Inflammatory macrophage (primary cell): ENCODE measurements at places on chromosomes 1 and 21.

DNA sequence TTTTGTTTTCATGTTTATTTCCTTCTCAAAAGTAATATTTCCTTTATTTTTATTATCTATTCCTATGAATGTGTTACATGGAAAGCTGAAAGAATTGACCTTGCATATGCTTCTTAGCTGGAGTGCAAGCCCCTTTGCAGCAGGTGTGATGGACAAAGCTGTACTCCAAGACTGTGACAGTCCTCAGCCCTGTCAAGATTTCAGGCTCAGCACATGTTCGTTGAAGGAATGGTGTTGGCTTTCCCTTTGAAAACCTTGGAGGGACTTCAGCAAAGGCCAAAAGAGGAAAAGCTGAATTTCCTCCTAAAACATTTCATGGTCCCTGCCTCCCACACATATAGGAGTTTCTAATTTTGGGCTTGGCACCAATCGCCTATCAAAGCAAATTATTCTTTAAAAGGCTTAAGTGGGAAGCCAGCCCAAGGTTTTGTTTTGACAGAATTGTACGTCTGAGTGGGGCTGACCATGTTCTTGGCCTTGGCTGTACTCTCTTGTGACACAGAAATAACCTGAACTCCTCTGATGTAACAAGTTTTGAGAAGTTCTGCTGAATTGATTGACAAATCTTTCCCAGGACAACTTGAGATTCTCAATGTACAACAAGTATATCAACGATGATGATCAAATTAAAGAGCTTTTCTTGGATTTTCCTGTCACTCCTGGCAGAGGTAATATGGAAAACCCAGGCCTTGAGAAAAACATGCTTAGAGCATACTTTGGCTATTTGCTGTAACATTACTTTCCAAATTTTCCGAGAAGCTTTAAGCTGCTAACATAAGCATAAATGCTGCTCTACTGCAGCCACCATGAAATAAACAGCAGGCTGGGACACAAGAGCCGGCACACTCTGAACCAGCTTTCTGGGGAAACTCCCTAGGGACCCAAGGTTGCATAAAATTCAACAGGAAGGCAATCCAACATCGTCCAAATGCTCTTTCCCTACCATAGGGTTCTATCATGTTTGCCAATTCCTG lies 135.7 kb upstream of the ZNF648 start:
- peak; percentile 64 for DNase-seq

DNA sequence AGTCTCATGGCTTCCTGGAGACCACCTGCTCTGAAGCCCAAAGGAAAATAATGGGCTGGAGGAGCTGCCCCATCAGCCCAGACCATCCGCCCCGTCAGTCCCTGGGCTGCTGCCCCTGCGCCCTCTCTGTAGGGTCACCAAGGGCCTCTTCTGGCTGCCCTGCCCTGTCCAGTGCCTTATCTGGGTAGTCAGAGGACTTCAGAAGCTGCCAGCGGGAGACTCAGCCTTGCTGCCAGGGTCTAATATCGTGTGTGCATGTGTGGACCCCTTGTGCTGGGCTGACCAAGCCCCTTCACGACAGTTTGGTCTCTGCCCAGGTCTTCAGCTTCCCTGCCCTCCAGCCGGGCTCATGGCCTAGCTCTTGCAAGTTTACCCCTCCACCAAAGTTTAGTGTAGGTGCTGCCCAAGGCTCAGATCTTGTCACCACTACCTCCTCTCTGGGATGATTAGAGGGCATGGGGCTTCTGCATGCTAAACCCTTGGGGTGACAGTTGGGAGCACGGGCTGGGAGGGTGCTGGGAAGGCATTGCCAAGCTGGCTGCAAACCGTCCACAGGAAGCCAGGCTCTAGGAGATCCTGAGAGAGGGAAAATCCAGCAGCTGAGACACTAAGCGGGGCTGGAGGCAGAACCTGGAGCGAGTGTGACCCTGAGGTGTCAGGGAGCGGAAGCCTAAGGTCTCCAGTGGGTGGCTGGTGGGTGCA lies 20.6 kb downstream of the NENF start:
- DNase-seq, result no peak

- no peak for DNase-seq
Observed at GRCh38 chr1:93937997-93938396, 28.8 kb upstream of the GCLM start.

DNA sequence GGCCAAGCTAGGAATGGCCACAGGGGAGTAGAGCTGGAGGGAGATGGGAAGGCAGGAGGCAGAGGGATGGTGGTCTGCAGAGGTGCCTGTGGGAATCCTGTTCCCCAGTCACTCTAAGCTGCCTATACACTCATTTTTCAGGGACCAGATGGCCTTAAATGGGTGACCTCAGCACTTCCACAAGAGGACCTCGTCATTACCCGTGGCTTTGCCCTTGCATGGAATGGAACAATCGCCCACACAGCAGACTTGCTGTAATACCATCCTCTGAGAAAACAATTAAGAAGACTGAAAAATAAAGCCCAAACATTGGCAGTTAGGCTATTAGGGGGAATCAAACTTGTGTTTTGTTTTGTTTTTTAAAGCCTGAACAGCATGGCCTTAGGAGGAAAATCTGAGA lies 12.9 kb upstream of the TNN start:
- peak; percentile 40 for DNase-seq

DNA sequence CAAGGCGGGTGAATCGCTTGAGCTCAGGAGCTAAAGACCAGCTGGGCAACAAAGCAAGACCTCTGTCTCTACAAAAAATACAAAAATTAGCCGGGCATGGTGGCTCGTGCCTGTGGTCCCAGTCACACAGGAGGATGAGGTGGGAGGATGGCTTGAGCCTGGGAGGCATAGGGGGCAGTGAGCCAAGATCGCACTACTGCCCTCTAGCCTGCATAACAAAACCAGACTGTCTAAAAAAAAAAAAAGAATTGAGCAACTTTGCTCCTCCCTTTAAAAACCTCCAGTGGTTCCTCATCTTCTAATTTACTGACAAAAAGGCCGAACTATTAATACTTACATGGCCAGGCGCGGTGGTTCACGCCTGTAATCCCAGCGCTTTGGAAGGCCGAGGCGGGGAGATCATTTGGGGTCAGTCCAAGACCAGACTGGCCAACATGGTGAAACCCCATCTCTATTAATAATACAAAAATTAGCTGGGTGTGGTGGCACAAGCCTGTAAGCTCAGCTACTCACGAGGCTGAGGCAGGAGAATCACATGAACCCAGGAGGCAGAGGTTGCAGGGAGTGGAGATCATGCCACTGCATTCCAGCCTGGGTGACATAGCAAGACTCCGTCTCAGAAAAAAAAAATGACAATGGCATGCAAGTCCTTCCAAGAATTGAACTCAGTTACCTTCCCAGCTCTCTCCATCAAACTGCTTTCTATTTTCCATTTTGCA lies 4.4 kb downstream of the ACBD3 start:
- DNase-seq, result peak; percentile 80

DNA sequence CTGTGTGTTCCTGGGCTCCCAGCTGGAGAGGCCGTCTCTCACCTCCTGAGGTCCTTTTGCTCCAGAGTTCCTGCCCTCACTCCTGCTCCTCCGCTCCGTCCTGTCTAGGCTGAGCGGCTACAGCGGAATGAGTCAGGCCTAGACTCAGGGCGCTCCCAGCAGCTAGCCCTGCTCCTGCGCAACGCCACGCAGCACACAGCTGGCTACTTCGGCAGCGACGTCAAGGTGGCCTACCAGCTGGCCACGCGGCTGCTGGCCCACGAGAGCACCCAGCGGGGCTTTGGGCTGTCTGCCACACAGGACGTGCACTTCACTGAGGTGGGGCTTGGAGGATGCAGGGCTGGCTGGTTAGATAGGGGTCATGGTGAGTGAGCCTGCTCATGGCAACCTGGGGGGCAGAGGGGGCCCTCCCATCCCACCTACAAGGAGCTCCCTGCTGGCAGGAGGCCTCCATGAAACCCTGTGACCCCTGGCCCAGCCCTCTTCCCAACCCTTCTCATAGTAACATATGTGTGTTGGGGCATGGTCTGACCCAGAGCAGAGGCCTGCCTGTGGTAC lies 15.1 kb downstream of the PSRC1 start:
- DNase-seq, result no peak

- DNase-seq, result peak; percentile 79
Observed at GRCh38 chr1:94602316-94602715, 60.8 kb upstream of the F3 start.

DNA sequence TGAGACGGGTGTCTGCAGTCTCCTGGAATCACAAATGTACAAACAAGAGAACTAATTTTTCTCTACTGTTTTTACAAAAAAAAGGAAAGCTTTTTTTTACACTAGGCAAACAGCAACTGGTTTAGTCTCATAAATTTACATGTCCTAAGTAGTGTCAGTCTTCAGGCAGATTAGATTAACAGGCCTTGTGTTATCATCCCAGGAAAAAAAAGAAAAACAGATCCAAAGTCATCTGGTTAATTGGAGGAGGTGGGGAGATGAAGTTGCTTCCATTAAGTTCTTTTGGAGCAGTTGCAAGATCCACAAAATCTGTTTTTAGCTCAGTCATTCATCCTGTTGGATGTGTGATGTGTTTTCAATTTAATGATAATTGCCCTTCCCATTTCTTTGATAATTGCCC lies 363.5 kb upstream of the ADGRL2 start:
- no peak for DNase-seq

- DNase-seq, result no peak
Observed at GRCh38 chr1:235270625-235271024, 57.4 kb downstream of the ARID4B start.

DNA sequence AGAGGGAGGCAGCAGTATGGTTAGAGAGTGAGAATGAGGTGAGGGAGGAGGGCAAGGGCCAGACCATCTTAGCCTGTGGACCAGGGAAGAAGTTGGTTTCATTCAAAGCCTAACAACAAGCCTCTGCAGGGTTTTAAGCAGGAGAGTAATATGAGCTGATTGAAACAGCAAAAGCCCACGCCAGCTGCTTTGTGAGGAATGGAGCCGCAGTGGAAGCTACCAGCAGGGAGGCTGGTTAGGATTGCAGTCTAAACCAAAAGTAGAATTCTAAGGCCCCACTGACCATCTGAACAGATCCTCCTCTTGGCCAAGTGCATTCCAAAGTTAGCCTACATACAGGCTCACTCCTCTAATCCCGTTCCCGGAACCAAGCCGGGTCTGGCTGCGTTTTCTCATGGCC lies 44.8 kb downstream of the OLFML3 start:
- DNase-seq, result no peak

GRCh38 chr1:56098946-56099345 lies 480.4 kb downstream of the PLPP3 start:
- no peak for DNase-seq

DNA sequence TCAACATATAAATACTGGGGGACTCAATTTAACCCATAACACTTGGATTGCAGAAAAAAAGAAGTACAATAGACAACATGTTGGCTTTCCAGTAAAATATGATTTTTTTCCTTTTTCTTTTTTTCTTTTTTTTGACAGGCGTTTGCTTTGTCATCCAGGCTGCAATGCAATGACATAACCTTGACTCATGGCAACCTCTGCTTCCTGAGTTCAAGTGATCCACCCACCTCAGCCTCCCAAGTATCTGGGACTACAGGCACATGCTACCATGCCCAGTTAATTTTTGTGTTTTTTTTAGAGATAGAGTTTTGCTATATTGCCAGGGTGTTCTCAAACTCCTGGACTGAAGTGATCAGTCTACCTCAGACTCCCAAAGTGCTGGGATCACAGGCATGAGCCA lies 1512.0 kb upstream of the PRMT6 start:
- no peak for DNase-seq

DNA sequence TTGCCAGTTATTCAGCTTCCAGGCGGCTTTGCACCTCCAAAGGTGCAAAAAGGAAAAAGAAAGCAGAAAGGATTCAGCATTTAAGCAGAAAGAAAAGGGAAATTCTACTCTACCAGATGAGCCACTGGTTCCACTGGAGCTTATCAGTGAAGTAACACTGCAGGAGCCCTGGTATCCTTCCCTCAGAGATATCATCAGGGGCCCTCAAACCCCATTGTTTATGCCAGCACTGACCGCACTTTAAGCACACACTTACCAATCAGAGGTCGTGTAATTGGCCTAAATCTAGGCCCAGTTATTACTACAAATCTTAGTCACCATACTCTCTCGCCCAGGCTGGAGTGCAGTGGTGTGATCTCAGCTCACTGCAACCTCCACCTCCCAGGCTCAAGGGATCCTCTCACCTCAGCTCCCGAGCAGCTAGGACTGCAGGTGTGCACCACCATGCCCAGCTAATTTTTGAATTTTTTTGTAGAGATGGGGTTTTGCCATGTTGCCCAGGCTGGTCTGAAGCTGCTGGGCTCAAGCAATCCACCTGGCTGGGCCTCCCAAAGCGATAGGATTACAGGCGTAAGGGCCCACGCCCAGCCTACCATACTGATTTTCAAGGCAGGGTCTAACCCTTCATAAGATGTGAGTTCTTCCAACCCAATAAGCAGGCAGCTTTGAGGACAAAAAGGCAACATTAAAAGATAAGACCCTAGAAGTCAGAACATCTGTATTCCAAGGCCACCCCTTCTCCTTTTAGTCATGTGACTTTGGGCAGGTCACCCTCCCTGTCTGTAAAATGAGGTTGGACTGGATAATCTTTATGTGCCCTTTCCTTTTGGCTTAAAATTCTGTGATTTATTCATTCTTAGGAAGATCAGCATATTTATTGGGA lies 125.3 kb downstream of the SYT2 start:
- DNase-seq, result no peak

DNA sequence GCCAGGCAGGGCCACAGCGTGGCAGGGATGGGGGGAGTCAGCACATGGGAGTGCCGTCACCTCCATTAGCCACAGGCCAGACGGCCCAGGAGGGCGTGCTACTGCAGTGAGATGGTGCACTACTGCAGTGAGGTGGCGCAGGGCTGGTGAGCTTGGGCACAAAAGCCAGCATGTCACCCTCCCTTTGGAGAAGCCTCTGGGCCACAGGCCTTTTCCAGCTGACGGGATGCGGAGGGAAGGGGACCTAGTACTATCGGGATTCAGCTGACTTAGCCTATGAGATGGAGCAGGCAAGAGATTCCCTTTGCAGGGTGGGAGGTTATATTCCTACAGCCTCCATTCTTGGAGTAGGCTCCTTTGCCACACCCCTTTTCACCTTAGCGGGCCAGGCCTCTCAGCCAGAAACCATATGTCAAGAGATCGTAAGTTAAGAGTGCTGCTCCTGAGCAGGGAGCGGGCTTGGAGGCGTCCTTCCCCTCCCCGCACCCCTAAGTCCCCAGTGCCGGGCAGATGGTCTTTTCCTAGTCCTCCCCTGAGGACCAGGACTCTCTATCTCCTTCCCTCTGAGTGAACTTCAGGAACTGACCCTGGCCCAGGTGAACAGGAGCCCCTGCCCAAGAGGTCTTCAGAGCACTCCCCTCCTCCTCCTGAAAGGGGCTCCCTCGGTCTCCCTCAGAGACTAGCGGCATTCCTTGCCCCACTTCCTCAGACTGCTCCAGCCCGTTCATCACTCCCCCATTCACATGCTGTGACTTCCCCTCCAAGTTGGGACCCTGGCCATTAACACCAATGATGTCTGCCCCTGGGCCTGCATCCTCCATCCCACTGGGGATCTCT lies 8.2 kb downstream of the NES start:
- no peak for DNase-seq
